ENCODE measurements at places on chromosomes 12 and 14.

DNA sequence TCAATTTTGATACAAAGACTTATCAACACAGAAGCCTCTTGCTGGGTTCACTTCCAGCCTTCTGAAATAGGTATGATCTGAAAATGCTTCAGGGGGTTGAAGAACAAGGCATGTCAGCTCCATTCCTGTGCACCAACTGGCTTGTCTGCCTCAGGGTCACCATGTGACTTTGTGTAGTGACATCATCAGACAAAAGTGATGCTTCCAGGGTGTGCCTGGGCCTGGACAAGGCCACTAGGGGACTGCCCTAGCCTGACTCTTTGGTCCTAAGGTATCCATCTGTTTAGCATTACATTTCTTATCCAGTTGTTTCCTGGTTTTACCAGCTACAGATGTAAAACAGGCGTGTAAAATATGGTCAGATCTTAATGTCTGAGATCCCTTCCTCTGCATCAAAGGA lies 155.6 kb downstream of the CAND1 start:
- DNase-seq = no peak

DNA sequence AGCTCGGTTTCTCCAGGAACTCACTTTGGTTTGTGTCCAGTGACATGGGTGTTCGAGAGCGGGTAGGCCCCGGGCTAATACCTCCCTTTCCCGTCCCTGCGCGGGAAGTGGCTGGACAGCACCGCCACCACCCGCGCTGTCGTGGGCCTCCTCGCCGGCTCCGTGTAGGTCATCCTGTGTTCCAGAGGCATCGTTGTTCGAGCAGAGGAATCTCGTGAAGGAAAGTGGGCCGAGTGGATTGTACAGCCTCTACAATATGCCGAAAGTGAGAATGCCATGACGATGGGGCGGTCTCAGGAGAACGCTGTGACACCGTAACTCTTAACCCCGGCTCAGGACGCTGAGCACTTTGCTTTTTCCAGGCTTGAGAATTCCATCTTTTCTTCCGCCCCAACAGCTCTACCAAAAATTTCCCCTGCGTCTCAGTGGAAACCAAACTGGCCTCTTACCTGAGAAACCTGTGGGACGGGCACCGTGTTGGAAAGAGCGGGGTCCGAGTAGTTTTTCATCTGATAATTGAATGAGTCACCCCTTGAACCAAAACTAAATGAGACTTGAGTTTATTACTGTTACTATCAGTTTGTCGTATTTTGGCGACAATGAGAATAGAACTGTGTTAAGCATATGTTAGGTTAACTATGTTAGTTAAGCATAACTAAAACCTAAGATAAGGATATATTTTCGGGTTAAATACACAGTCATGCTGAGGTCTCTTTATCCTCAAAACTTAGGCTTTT lies 510 bp downstream of the EIF2S1 start:
- DNase-seq = peak; percentile 21

DNA sequence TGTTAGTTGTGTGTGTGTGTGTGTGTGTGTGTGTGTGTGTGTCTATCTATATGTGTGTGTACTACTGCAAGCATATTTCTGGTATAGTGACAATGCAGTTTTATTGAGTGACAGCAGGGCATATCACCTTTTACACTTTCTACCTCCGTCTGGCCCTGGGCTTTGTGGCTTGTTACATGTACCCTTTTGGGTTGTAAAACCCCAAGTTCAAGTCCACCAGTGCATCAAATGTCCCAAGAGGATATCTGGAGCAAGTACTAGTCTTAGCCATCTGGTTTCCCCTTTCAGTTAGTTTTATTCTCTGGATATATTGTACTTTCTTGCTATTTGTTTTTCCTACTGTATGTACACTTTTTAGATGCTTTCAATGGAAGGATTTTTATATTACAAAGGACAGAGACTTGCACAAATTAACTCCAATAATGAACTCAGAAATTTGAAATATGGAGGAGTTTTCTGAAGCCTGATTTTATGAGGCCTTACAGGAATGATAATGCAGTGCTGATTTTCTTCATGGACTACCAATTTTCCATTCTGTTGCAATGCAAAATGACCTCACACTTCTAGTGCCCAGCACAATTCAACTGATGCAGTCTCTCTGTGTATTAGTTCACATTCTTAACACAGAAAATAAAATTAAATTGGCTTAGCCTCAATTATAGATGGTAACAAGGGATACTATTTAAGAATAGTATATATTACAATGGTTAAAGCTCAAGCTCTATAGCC lies 29.1 kb downstream of the SLC16A7 start:
- DNase-seq = no peak

GRCh38 chr12:32170437-32170998 lies 63.9 kb downstream of the BICD1 start:
- no peak for DNase-seq

DNA sequence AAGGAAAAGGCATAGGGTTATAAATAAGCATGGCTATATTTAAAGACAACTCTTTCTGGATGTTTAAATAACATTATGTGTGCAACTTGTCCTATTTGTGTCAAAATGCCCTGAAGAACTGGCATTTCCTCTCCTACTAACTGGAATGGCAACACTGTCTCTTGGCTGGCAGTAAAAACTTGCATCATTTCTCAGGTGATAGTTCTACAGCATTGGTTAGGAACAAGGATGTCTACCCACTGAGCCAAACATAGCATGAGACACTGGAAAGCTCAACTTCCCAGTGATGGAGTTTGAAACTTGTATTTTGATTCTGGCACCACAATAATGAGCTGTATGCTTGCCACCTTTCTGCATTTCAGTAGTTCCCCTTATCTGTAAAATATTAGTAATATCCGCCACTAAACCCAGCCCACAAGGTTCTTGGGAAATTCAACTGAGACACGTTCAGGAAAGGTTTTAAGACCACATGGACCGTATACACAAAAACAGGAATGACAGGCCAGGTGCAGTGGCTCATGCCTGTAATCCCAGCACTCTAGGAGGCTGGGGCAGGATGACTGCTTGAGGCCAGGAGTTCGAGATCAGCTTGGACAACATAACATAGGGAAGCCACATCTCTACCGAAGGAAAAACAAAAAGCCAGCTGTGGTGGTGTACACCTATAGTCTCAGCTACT lies 5.1 kb downstream of the SLC38A2 start:
- no peak for DNase-seq

- no peak for DNase-seq
Measured at GRCh38 chr14:20603813-20604690, 12.9 kb upstream of the RNASE12 start.

GRCh38 chr12:8946733-8947132 lies 2.7 kb downstream of the M6PR start:
- no peak for DNase-seq

- no peak for DNase-seq
Measured at GRCh38 chr14:32430326-32430725, 101.2 kb downstream of the AKAP6 start.

- DNase-seq = no peak
Measured at GRCh38 chr14:100592972-100593371, 5.8 kb upstream of the BEGAIN start.

GRCh38 chr12:24396224-24396623 lies 446.8 kb upstream of the SOX5 start:
- DNase-seq = no peak

DNA sequence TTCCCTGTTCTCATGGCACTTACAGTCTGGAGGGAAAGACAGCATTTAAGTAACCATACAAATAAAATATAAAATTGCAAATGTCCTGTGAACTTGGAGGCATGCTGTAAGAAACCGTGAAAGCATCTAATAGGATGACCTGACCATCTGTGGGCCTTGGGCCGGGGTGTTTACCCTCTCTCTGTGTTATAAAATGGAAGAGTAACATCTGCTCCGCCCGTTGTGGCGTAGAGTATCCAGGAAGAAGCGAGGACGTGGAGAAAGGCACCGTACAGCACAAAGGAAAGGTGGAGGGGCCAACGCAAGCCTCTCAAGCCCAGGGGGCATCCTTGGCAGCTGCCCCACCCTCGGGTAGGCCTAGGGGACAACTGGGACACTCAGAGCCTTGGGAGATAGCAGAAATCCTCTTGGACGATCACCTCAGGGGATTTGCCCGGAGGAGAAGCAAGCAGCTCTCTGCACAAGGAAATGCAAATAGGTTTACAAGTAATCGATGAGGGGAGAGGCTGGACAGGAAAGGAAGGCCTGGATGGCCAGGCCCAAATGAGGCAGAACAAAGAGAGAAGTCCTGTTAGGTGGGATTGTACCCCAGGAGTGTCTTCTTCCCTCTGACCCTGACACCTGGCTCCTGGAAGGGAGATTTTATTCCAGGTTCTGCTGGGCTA lies 26.2 kb downstream of the VSX2 start:
- no peak for DNase-seq

- no peak for DNase-seq
Measured at GRCh38 chr14:74429991-74430390, 4.0 kb upstream of the SYNDIG1L start.

DNA sequence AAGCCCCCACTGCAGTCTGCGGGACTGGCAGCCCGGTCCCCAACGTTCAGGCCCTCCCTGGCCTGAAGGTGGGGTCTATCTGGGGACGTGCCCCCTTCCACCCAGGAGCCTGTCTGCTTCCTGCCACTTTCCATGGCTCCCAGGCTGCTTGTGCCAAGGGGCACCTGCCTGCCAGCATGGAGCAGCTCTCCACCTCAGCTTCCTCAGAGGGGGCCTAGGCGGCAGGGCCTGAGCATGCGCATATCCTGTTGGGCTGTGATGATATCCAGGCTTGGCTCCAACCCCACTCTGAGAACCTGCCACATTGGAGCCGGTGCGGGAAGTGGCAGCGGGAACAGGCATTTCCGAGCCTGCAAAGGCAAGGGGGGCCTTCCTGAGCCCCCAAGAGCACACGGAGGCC lies 57.4 kb downstream of the FUT8 start:
- DNase-seq = no peak

- no peak for DNase-seq
Measured at GRCh38 chr12:131128556-131128955, 174.8 kb downstream of the ADGRD1 start.

DNA sequence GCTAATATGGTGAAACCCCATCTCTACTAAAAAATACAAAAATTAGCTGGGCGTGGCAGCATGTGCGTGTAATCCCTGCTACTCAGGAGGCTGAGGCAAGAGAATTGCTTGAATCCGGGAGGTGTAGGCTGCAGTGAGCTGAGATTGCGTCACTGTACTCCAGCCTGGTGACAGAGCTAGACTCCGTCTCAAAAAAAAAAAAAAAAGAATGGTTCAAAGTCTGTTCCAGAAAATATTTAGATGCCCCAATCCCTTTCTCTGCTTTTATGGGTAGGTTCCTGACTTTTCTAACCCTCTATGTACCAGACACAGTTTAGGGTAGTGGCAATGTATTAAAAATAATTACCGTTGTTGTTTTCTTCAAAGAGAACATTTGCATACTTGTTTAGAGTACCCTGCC lies 161.4 kb downstream of the STXBP6 start:
- DNase-seq = no peak

- no peak for DNase-seq
Measured at GRCh38 chr12:21330682-21331253, 3.9 kb downstream of the SLCO1A2 start.

- DNase-seq = no peak
Measured at GRCh38 chr14:90000935-90001334, 45.2 kb downstream of the TDP1 start.

GRCh38 chr14:53360829-53361228 lies 207.7 kb upstream of the DDHD1 start:
- DNase-seq = no peak

DNA sequence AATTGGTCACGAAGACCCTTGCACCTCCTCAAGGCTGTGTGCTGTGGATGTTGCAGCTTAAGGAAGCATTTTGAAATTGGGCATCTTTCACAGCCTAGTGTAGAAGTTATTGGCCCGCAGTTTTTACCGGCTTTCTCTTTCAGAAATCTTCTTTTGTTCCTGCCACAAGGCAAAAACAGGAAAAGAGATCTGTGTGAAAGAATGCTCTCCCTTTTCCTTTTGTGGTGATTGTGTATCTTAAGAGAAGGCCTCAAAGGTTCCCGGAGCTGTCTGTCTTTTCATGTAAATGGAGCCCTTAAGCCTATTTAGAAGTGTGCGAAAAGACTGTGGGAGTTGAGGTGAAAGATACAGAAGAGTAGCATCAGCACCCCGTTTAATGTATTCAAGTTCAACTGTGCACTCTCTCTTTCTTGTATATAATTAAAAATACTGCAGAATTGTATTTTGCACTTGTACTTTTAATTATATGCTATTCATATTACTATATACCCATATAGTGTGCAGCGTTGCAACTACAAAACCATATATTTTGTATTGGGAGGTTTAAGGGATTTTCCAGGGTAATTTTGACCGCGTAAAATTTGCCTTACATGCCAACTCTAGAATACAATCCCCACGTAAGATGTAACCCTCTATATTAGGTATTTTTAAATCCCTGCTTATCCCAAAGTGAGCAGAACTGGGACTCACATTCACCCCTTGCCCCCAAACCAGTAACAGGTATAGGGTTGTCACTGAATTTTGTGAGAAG lies 441.7 kb downstream of the RAD51B start:
- no peak for DNase-seq

- DNase-seq = no peak
Measured at GRCh38 chr12:65963862-65964240, 139.6 kb downstream of the HMGA2 start.

DNA sequence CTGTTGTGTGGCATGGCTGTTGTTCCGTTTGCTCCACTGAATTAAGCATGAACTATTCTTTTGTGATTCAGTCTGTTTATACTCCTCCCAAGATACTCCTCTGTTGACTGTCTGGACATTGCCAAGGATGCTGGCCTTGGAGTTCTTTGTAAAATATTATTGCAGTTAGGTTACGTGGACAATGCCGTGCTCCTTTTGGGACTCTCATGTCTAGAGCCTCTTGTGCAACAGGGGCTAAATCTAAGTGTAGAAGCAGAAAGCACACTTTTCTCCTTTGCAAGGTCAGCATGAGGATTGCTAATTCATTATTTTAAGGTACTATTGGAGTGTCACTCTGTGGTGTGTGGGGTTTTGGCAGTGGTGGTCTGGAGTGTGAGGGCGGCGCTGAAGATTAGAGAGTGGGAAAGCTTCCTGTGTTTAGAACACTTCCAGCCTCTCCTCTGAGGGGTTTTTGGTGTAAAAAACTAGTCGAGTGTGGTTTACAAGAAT lies 125.4 kb downstream of the SAMD4A start:
- no peak for DNase-seq

DNA sequence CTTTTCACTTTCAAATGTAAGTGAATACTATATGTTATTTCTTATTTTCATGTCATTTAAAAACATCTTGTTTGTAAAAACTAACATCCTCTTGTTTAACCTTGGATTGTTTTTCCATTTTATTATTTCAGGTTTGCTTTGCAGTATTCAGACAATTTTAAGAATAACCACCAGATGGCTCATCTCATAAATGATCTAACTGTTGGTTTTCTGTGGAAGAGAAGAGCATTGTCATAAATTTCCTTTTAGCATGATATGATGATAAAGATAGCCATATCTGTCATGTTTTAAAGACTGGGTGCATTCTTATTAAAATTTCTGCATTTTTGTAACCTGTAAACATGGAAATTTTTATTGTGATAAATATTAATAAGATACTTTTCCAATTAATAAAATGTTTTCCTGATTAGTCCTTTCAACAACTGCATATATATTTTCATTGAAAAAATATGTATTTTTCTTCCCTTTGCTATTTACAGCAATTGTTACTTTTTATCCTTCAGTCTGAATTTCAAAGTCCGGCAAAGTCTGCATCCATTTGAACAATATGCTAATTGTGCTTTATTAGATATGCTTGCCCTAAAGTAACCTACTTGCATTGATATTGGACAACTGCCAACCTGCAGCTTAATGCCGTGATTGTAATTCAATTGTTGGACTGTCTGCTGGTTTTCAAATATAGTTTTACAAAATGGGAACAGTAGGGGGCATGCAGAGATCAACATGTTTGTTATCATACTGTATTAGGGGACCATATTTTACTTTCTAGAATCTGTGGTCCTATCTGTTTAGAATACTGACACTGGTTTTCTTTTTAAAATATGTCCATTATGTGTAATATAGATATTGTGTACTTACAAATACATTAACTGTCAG lies 163.4 kb downstream of the GARIN6 start:
- DNase-seq = no peak
